ENCODE measurements at places on chromosomes 7 and 10.
A peak's percentile ranks its signal among the peaks of the same experiment; 100 is the strongest.

DNA sequence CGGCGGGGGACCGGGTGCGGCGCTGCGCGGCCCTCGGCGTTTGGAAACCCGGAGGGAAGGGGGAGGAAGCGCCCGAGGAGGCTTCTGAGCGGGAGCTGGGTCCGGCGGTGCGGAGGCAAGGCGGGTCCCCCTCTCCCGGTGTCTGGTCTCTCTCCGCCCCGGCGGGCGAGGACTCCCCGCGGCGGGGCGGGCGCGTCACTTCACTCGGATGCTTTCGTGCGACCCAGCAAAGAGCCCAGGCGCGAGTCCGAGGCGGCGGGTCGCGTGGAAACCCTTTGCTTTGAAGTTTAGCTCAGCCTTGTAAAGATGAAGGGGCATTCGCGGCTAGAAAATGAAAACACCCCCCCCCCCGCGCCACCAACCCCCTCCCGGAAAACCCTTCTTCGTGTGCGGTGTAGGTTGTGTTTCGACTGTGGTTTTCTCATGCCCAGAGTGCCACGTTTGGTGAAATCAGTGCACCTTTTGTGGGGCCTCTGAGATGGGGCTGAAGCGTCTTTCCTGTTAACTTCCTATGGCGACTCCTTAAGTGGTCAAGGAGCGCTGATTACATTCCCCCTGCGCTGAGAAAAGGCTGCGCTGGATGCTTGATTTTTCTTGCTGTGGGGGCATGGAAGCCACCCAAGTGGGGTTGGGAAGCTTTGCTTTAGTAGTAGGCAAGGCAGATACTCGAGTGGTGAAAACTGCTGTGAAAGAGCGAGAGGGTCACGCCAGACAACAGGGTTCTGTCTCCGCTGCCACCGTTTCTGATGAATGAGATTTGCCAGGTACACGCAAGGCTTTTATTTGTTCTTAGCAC is 876 bp downstream of the GNAI1 start:
- DNase-seq = peak; percentile 15

GRCh38 chr10:18738835-18739234 is 79.6 kb downstream of the ARL5B start:
- no peak for DNase-seq

- no peak for DNase-seq
Observed at GRCh38 chr7:55191926-55192692, 173.0 kb upstream of the LANCL2 start.

- DNase-seq = no peak
Observed at GRCh38 chr10:34651416-34652195, 163.5 kb downstream of the PARD3 start.

- DNase-seq = no peak
Observed at GRCh38 chr7:121385056-121385799, 10.9 kb downstream of the FAM3C start.

DNA sequence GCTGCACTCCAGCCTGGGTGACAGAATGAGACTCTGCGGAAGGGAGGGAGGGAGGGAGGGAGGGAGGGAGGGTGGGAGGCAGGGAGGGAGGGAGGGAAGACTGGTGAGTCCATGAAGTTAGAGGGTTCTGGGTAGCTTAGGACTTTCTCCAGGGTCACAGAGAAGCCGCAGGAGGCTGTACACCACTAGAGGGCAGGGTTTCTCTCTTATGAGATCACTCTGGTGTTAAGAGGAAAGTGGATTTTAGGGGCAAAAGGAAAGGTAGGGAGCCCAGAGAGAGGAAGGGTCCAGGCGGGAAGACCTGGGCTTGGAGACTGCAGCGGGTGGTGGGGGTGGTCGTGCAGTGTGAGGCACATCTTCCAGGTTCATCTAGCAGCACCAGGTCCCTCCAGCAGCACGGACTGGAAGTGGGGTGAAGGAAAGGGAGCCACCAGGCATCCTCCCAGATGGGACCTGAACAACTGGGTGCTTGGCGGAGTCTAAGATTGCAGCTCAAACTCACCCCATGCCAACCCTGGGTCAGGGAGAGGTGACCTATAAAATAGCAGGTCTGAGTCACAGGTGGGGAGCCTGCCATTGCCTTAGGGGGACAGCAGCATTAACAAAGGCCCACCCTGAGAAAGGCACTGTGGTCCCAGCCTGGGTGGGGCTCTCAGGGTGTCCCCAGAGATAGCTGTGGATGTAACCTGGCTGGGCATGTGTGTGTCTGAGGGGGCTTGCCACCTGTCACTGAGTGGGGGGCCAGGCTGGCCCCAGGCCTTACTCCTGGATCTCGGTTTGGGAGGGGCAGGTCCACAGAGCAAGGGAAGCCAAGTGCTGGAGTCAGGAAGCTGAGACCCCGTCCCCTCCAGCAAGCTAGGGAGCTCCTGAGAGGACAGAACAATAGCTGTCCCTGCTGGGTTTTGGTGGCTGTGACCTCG is 48.5 kb upstream of the SLC29A3 start:
- peak; percentile 36 for DNase-seq

DNA sequence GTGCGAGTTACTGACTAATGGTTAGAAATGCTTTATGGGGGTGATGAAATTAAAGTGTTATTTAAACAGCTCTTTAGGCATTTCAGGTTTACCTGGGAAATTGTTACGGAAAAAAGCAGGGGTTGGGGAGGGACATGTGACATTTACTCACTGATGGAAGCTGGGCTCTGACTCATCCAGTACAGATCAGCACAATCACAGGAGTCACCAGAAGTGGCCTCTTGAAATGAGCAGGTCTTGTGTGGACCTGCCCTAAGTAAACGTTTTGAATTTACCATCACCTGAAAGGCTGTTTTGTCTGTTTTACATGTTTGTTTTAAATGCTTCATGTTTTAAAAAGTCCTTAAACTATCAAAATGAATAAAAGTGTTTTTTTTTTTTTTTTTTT is 2.3 kb downstream of the GLRX3 start:
- no peak for DNase-seq

DNA sequence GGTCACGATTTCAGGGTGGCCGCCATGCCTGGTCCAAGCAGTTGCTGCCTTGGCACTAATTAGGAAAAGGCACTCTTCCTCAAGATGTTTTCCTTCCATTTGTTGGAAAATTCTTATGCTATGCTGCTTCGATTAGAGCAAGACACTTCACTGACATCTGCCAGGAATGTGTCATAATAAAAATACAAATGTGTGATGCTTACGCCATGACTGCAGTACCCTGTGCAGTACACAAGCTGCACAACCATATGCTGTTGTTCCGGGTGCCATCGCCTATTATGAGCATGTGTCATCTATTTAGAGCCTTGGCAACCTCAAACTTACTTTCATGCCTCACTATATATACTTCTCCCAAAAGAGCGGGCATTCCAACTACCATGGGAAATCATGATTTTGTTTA is 14.9 kb upstream of the MPP7 start:
- no peak for DNase-seq

- no peak for DNase-seq
Observed at GRCh38 chr7:66700633-66701131, 39.9 kb upstream of the RABGEF1 start.

GRCh38 chr7:30226614-30227268 is 57.7 kb upstream of the ZNRF2 start:
- peak; percentile 22 for DNase-seq

DNA sequence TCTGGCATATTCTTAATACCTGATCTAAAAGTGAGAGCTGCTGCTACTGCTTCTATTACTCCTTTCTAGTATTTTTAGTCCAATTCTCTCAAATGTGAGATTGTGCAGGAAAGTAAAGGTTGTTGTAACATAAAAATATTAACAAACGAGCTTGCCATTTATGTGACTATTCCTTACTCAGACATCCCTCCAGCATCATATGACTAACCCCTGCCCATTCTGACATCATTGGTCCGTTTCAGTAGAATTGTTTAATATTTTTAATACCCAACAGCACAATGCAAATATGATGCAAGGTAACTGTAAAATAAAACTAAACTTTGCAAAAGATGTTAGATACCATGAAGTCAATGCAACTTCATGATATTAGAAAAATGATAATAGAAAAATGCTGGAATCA is 83.6 kb downstream of the CFAP58 start:
- no peak for DNase-seq

- DNase-seq = no peak
Observed at GRCh38 chr10:78155722-78156121, 122.1 kb downstream of the RPS24 start.

- no peak for DNase-seq
Observed at GRCh38 chr10:86817246-86817645, 60.8 kb downstream of the BMPR1A start.

DNA sequence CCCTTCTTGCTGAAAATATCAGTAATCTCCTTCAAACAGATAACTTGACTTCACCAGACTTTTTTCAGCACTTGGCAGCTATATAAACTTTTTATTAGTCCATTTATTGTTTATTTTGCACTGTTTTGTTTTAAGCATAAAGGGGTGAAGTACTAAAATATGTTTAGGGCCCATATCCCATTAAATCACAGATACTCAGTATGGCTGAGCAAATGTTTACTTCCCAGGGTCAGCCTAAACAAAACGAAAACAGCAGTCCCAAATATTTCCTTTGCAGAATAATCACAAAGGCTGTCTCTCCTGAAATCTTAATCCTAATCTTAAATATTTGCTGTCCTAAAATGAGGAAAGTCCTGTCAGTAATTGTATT is 649.6 kb downstream of the TNS3 start:
- no peak for DNase-seq

- no peak for DNase-seq
Observed at GRCh38 chr7:92751902-92752901, 84.2 kb downstream of the CDK6 start.

DNA sequence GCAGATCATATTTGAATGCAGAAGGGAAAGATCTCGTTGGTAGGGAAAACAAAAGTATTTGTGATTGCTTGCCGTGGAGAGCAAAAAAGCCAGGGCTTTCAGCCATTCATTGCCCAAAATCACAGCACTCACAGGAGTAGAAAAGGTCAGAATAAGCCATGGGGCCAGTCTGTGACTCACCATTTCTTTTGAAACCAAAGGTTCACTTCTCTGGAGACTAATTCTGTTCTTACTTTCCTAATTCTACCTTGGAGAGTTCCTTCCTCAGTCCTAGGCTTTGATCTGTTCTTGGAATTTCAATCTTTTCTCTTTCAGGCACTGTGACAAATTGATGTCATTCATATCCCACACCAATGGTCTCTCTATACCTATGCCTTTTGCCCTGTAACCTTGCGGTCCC is 54.1 kb upstream of the FAM180A start:
- no peak for DNase-seq

- DNase-seq = no peak
Observed at GRCh38 chr7:120774481-120774880, 83.5 kb downstream of the TSPAN12 start.

DNA sequence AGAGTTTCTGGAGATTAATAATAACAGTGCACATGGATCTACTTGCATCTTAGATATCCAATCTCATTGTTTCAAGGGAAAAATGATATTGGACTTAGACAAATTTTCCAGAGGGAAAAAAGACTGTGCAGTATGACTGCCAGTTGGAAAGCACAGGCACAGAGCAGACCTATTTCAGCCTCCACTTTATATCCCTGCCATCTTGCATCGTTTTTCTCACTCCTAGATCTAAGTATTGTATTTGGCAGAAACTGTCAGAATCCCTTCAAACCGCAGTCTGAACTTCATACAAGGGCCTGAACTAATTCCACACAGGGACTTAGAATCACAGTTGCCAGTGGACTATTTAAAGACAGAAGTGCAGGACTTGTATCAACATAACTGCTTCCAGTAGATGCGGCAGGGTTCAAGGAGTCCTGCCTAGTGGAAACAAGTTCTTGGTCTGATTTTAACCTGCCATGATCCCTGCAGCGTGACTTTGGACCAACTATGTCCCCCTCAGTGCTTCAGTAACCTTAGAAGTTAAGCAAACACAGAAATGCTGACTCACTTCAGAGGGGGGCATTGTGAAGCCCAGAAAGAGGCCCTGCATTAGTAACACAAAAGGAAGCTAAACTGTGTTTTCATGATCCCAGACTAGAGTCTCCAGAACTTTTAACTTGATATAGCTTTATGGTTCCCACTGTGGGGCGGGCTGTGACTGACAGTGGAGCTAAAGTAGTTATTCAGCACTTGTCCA is 95.7 kb upstream of the PALS2 start:
- peak; percentile 4 for DNase-seq

DNA sequence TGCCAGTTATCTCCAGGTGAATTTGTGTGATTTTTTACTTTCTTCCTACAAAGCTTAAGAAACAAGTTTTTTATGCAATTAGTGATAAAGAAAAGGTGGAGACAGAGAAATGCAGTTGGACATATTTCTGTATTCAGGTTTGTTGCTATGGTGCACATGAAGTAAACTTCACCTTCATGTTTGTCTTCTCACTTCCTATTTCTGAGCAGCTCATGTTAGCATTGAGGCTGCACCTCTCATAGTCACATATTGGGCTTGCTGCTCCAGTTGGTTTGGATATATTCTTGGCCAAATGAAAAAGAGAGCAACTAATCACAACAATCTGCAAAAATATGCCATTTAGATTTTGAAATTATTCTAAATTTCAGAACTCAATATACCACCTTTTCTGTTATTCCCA is 475.6 kb upstream of the ZWINT start:
- no peak for DNase-seq

DNA sequence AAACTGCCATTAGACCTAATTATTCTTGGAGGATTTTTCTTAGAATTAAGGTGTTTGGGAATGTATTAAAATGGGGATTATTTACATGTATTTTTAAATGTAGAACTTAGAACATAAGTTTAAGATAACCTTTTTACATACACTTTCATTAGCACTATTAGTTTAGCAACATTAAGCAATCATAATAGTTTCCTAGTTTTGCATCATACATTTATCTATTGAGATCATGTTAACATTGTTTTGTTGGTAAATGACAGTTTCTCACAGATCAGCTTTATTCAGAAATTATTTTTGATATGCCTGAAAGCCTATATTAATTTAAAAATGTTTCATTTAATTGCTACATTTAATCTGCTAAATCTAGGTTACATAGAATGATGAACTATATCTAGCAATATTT is 189.7 kb upstream of the PPP1R3A start:
- DNase-seq = no peak

GRCh38 chr7:94332571-94332970 is 62.1 kb upstream of the COL1A2 start:
- no peak for DNase-seq

DNA sequence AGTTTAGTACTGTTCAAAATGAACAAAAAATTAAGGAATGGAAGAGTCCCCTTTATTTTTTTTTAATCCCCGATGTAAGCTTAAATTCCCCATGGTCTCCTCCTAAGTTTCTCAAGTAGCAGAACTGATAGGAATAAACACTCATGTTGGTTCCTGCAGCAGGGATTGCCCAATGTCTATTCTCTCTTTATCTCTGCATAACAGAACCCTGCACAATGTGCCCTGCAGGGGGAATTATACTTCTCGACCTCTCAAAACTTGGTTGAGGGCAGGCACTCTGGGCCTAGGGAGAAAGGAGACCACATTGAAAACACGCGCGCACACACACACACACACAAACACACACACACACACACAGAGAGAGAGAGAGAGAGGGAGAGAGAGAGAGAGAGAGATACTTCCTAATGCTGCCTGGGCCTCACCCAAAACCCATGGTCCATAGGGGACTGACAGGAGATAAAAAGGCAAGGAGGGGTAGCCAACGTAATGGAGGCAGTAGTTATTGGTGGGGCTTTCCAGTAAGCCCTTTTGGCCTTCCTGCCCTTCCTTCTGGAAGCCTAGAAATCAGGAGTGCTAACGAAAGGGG is 22.7 kb downstream of the JAZF1 start:
- no peak for DNase-seq

GRCh38 chr10:100448951-100449350 is 13.9 kb upstream of the WNT8B start:
- DNase-seq = no peak
